ENCODE measurements at places on chromosomes 11 and 22.

DNA sequence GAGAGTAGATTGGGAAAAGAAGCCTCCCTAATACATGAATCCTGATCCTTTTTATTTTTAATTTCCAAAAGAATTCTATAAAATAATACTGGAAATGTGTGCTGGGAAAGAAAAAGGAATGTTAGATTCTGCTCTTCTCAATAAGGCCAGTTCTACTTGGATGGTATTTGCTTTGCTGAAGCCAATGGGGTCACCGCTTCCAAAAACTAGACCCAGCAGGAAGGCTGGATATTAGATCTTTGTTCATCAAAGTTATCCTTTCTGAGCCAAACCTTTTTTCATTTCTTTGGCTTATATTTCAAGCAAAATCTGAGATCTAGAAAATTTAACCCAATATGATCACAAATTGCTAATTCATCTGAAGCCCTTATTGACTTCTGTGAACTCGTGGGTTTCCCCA, 41.4 kb downstream of the SCUBE2 start:
- no peak for DNase-seq

DNA sequence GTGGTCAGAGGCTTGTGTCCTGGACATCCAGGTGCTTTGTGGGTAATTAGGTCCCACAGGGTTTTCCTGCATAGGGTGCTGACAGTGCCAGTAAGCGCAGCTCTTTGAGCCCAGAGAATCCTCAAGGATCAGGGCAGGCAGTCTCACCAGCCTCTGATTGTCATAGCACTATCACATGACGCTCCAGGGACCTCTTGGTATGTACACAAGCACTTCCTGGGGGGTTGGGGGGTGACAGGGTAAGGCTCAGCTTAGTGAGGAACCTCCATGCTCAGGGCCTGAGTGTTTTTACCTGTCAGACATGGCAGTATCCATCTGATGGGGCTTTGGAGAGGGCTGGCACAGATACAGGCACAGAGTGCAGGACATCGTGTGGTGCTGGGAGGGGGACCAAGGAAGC, 27.9 kb upstream of the SUSD2 start:
- DNase-seq, result peak; percentile 33

- DNase-seq, result no peak
Observed at GRCh38 chr22:49368976-49369725, 458.5 kb downstream of the BRD1 start.

DNA sequence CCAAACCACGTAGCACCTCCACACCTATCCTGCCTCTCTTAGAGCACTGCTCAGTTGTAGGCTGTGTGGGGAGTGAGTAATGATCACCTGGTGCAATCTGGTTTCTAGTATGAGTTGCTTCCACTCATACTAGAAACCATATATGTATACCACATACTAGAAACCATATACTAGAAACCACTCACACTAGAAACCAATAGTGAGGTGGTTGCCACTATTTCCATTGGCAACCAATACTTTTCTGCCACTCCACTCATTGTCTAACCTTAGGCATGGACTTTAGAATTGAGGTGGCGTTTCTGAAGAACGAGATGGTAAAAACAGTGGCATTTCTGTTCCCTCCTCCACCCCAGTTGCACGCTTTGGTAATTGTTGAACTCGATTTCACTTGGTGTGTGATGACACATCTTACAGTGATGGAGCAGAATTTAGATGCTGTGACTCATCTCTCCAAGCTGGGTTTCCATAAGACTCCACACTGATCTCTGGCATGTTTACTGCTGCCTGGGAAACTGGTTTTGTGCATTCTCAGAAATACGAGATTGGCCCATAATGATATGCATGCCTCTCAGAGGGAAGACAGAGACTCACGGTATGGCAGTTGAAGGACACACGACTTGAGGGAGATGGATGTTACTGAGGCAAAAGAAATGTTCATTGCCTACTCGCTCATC, 82.9 kb downstream of the KIRREL3 start:
- no peak for DNase-seq

DNA sequence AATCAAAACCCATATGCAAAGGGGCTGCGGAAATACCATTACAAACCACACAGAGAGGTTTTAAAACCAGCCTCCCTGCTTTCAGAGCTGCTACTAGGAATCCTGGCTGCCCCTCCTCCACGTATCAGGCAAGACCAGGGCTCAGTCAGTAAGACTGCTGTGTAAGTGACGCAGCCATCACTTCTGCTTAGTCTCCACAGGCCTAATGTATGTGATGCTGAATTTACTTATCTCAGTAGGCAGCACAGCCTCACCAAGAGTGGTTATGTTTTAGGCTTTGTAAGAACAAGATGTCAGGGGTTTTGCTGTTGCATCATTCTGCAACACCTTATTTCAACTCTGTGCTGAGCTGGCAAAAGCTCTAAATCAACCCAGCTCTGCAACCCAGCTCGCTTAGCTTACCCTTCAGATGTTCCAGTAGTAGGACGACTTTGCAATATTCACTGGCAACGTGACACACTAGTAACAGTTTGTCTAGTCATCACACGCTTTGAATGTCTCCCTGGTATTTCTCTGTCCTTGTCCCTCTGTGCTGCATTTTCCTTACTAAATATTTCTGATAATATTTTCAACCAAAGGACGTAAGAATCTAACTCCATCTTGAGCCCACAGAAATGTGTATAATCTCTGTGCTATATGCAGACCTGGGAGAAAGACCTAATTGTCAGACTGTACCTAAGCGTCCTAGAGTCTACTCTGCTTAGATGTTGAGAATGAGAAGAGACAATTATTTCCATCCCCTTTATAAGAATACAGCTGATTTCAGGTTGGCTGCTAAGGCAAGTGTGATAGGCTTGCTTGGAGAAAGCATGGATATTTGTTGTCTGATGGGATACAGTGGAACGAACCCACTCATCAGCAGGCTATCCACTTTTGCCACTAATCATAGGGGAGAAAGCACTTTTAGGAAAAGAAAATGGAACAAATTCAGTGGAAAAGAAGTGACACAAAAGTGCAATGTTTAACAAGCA, 72.2 kb downstream of the LARGE2 start:
- no peak for DNase-seq
